ENCODE measurements at places on chromosomes 5 and 9. TPM values are rescaled to one million over a fixed set of nuclear protein-coding genes. Genes with fewer than 3 reads are reported as not detected.

Gene MEIKIN
- not detected for total RNA-seq

Gene INVS
- 21.0 TPM for total RNA-seq

Gene RNF183
- total RNA-seq, result not detected

Gene PCDHGB4
- total RNA-seq, result 4.1 TPM

Gene SLC34A3
- total RNA-seq, result not detected

Gene C9orf153
- not detected for total RNA-seq

Gene CHSY3
- total RNA-seq, result 0.37 TPM

Gene GRAMD2B
- 166 TPM for total RNA-seq

Gene TSSK1B
- not detected for total RNA-seq

Gene SNX30
- total RNA-seq, result 46.4 TPM

Gene JAKMIP2
- total RNA-seq, result 0.79 TPM

Gene SELENOP
- total RNA-seq, result 845 TPM

Gene GABRA1
- total RNA-seq, result 7.9 TPM

Gene SHISAL2B
- not detected for total RNA-seq

Gene TOR4A
- total RNA-seq, result 90.9 TPM

Gene CATSPER3
- total RNA-seq, result 1.1 TPM

Gene SNCAIP
- total RNA-seq, result 0.82 TPM

Gene CSF1R
- total RNA-seq, result 38.9 TPM

Gene DAB2IP
- 84.2 TPM for total RNA-seq

Gene NMUR2
- total RNA-seq, result not detected

Gene OR13C9
- total RNA-seq, result not detected

Gene KCNV2
- not detected for total RNA-seq

Gene WDR38
- not detected for total RNA-seq

Gene PNPLA7
- 16.0 TPM for total RNA-seq

Gene IL3
- total RNA-seq, result not detected

Gene S1PR3
- 2.0 TPM for total RNA-seq

Gene CFAP90
- not detected for total RNA-seq

Gene POC5
- total RNA-seq, result 5.8 TPM

Gene TDRD7
- total RNA-seq, result 15.0 TPM

Gene ACTBL2
- total RNA-seq, result not detected

Gene PCDHA4
- total RNA-seq, result 0.79 TPM

Gene LCN9
- not detected for total RNA-seq

Gene SMIM23
- not detected for total RNA-seq

Gene NR5A1
- not detected for total RNA-seq

Gene LPAR1
- total RNA-seq, result 28.3 TPM

Gene SLCO4C1
- total RNA-seq, result 5.9 TPM

Gene FOXD4L6
- total RNA-seq, result not detected

Gene FBP2
- not detected for total RNA-seq

Gene FNBP1
- 38.5 TPM for total RNA-seq

Gene ARHGEF39
- total RNA-seq, result 6.7 TPM

Gene GRXCR2
- total RNA-seq, result not detected

Gene TRAF1
- 5.4 TPM for total RNA-seq

Gene BARHL1
- total RNA-seq, result not detected

Gene PCDHGB2
- total RNA-seq, result 2.1 TPM

Gene CAMK2A
- total RNA-seq, result not detected

Gene CDH10
- total RNA-seq, result not detected

Gene EMB
- total RNA-seq, result 10.8 TPM

Gene PTGS1
- 27.9 TPM for total RNA-seq

Gene HK3
- total RNA-seq, result 4.8 TPM

Gene PALM2AKAP2
- total RNA-seq, result 0.55 TPM

Gene GGTA1
- total RNA-seq, result 37.8 TPM

Gene AP3B1
- total RNA-seq, result 61.3 TPM

Gene SAPCD2
- total RNA-seq, result 37.2 TPM

Gene DNM1
- total RNA-seq, result 7.5 TPM

Gene MAML1
- total RNA-seq, result 22.8 TPM

Gene IFNB1
- total RNA-seq, result not detected

Gene RANBP17
- total RNA-seq, result 11.1 TPM

Gene GMCL2
- not detected for total RNA-seq

All from transverse colon (tissue), 4 donors.